Substantia nigra (tissue), 51 donors: ENCODE measurements at places on chromosomes 13 and 19.
A peak's percentile ranks its signal among the peaks of the same experiment; 100 is the strongest.

DNA sequence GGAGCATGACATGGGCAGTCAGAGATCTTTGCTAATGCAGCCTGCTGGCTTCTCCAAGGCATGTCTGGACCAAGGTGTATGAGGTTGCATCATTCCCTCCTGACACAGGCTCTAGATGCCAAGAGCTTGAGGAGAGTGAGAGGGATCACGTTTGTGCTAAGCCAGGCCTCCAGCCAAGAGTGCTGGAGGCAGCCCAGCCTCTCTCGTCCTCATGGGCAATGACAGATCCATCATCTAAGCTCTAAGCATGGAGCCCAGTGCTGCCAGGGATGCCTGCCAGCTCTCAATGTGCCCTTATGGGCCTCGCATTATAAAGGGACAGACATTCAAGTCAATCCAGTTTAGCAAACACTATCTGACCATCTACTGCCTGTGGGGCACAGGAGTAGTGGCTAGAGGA is 136.3 kb upstream of the VSTM2B start:
- no peak for DNase-seq

DNA sequence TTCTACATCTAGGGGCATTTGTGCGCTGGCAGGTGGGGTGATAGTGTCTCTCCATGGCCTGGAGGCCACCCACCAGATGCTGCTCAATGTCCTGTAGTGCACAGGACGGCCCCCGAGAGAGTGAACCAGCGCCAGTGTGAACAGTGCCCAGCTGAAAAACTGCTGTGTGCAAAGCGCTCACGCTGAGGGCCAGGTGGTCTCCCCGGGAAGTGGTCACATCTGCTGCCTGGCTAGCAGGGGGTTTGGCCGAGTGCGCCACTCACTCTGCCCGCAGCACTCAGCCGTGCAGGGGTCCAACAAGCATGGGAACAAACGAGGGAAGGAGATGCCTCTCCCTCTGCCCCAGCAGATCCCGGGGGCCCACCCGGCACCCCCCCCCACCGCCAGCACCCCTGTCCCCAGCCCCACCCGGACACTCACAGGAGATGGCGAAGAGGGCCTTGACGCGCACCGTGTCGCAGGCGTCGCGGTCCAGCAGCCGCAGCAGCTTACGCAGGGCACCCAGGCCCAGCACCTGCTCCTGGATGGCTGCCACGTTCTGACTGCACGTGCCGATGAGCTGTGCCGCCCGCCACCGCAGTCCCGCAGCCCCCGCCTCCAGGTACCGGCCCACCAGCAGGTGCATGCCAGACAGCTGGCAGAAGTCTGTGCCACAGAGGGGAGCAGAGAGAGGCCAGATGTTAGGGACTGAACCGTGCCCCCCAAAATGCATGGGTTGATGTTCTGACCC is 5.8 kb downstream of the HSPBP1 start:
- DNase-seq: no peak

DNA sequence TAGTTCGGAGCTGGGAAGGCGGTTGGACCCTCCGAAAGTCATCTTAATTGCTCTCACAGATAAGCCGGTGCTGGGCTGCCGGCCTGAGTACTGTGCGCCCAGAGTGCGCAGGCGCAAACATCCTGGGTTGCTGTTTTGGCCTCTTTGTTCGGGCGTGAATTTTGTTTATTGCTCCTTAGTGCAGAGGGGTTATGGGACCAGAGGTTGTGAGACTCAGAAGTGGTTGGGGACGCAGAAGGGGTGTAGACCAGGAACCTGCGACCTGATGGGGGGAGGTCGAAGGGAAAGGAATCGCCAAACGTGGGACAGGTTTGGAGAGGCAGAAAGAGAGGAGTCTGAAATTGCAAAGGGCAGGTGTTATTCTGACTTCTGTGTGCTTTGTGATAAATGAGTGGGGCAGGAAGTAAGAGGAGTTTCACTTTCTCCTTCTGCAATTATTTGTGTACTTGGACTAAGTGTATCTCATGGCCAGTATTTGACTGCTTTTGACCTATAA is 607 bp upstream of the ZNF566 start:
- DNase-seq: no peak

GRCh38 chr13:18951412-18951811 is 230.2 kb downstream of the TUBA3C start:
- no peak for DNase-seq

- DNase-seq: no peak
Measured at GRCh38 chr19:18063463-18063862, 23.3 kb downstream of the IL12RB1 start.

- no peak for DNase-seq
Measured at GRCh38 chr19:44643605-44644401, at the start of gene PVR. TSS of gene PVR (plus strand) at chr19:44643910. CDS start at chr19:44644097, 187 bp downstream.

DNA sequence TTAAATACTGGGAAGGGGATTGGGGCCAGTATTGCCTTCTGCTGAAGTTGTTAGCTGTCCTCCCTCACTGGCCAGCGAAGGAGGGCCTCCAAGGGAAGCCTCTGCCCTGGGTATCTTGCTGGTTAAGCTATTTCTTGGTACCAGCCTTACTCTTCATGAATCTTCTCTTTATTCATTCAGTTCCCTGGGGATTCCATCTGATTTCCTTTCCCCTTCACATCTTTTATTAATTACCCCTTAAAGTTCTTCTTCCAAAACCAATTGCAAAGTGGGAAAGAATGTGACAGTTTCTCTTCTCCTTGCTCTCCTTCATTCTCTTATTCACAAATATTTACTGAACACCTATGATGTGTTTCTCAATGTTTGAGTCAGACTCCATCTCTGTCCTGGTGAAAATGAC is 36.7 kb upstream of the STK24 start:
- DNase-seq: no peak

DNA sequence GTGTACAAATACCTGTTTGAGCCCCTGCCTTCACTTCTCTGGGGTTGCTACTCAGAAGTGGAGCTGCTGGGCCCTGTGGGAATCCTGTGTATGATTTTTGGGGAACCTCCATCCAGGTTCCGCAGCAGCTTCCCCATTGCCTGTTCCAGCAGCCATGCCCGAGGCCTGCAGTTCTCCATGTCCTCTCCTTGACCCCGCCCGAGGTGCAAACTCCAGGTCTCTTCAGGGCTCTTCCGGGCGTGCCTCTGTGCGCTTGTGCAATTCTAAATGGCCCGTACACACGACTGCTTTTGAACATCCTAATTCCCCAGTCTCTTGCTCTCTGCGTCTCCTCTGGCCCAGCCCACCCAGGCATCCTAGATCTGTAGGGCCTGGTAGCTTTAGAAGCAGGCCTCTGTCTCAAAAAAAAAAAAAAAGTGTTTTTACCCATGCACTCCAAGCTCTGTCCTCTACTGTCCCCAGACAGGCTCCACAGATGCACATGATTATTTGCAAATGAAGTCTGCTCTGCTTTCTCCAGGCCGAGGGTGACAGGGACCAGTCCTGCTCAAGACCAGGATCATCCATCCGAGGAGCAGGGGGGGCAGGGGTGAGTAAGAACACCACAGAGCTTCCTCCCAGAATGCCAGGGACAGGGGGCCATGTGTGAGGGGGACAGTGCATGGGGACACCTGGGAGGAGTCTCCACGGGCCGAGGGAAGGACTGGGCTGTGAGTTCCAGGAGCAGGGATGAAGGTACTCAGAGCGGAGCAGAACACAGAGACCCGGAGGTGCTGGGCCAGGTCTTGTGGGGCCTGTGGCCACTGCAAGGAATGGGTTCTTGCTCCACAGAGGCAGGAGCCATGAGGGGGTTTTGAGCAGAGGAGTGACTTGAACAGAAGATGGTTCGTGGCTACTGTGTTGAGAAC is 51.7 kb downstream of the SLC7A9 start:
- DNase-seq: no peak

- no peak for DNase-seq
Measured at GRCh38 chr19:763869-764268, 13.0 kb downstream of the MISP start.

DNA sequence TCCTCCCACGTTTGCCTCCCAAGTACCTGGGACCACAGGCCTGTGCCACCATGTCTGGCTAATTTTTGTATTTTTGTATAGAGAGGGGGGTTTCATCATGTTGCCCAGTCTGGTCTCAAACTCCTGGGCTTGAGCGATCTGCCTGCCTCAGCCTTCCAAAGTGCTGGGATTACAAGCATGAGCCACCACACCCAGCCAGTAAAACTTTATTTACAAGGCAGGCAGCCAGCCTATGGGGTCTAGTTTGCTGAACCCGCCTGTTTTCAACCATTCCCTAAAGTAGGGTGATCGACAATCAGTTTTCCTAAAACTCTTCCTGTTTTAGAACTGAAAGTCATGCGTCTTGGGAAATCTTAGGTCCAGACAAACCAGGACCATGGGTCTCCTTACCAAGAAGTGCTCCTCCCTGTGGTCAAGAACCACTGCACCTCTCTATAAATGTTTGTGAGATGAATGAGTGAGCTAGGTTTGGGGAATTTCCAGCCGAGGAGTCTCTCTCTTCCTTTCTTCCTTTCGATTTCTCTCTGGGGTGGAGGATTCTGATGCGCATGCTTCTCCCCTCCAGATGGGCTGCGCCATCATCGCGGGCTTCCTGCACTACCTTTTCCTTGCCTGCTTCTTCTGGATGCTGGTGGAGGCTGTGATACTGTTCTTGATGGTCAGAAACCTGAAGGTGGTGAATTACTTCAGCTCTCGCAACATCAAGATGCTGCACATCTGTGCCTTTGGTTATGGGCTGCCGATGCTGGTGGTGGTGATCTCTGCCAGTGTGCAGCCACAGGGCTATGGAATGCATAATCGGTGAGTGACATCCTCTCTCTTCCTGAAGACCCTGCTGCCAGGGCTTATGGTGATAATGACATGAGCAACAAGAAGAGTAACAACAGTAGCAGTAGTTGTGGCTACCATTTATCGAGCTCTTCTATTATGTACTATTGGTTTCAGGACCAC is 38.7 kb downstream of the ADGRE1 start:
- DNase-seq: no peak

- DNase-seq: peak; percentile 31
Measured at GRCh38 chr13:106533943-106534638, 1.4 kb downstream of the EFNB2 start.
